DND-41 (cell line): ENCODE measurements at places on chromosomes 7 and 10.

GRCh38 chr10:69411476-69411875 is 5.2 kb downstream of the TACR2 start:
- H3K4me3 ChIP-seq, result no peak overlapping the region
- no peak for DNase-seq
- no peaks in the 10 kb centered on the region for H3K4me1 ChIP-seq

DNA sequence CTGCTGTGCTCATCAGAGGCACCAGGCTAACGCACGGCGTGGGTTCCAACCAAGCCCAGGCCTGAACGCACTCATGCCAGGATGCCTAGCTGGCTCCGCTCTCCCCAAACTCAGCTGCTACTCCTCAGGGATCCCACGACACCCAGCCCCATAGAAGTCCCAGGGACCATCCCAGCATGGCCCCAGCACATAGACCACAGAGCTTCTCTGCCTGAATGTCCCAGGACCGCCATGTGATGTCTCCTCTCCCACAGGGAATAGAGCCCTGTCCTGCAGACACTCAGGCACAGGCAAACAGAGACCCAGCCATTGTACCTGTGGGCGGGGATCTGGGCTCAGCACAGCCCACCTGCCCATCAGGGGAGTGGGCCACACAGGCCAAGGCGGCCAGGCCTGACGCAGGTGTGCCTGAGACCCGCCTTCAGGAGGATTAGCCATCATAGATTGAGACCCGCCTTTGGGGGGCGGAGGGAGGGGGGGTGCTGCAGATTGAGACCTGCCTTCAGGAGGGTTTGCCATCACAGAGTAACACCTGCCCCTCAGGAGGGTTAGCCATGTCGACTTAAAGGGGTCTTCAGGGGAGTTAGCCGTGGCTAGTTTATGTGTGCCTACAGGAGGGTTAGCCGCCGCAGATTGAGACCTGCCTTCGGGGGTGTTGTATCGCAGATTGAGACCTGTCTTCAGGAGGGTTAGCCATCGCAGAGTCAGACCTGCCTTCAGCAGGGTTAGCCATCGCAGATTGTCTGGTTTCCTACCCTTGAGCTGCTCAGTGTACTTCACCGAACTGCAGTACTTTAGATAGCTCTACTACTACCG is 29.0 kb downstream of the RASGEF1A start:
- H3K4me1 ChIP-seq, result no peaks in the 10 kb centered on the region
- no peak for DNase-seq
- no peaks in the 10 kb centered on the region for H3K36me3 ChIP-seq
- no peak overlapping the region for H3K4me3 ChIP-seq

- H3K27me3 ChIP-seq, result no peaks in the 10 kb centered on the region
- H3K4me1 ChIP-seq, result no peaks in the 10 kb centered on the region
- no peak overlapping the region for H3K27ac ChIP-seq
- DNase-seq, result peak; percentile 69
These were observed 28.4 kb downstream of the TMEM130 start for GRCh38 chr7:98841179-98841997.

- DNase-seq, result no peak
- H3K27me3 ChIP-seq, result no peaks in the 10 kb centered on the region
- no peak overlapping the region for H3K27ac ChIP-seq
- no peak overlapping the region for H3K4me3 ChIP-seq
These were observed 64.0 kb downstream of the CACNB2 start for GRCh38 chr10:18204039-18204835.

GRCh38 chr10:53135897-53136253 is 363.3 kb upstream of the MBL2 start:
- no peaks in the 10 kb centered on the region for H3K36me3 ChIP-seq
- H3K4me1 ChIP-seq, result no peaks in the 10 kb centered on the region
- no peak overlapping the region for H3K27ac ChIP-seq
- no peaks in the 10 kb centered on the region for H3K27me3 ChIP-seq
- H3K4me3 ChIP-seq, result no peak overlapping the region

GRCh38 chr10:85977642-85978041 is 389.0 kb downstream of the GRID1 start:
- H3K4me3 ChIP-seq, result no peak overlapping the region
- no peak for DNase-seq
- peaks cover 3% of the 10 kb centered on the region for H3K27me3 ChIP-seq
- H3K27ac ChIP-seq, result no peak overlapping the region

GRCh38 chr10:3241274-3241921 is 68.8 kb upstream of the PITRM1 start:
- H3K27me3 ChIP-seq, result no peaks in the 10 kb centered on the region
- no peak overlapping the region for H3K27ac ChIP-seq
- no peaks in the 10 kb centered on the region for H3K36me3 ChIP-seq
- H3K4me3 ChIP-seq, result no peak overlapping the region
- peaks cover 7% of the 10 kb centered on the region for H3K4me1 ChIP-seq

DNA sequence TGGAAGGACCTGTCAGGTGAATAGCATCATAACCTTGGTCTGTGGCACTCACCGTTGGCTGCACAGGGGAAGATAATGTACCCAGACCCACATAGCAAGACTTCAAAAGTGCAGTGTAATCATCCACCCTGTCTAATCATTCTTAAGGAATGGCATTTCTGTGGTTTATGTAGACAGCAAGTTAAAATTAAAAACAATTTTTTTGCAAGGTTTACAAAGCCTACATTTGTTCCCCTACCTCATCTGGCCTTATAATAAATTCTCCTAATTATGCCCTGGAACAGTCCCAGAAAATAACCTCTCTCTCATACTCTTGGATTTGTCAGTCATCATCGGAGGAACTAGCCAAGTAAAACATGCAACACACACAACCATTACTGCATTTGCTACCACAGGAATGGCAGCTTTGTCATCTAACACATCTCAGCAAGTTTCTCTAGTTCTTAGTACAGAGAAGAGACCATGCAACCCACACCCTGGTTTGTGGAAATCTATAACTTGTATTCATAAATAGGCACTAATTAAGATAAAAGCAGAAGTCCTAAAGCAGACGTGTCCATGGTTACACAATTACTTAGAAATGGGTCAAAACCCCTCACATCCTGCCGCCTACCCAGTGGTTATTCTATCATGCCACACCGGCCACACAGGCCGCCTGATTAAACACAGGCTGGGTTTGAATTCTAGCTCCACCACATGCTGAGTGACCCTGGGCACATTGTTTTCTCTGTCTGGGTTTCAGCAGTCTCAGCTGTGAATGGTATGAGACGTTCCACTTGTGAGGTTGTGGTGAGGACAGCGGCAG is 19.1 kb downstream of the ABLIM1 start:
- no peaks in the 10 kb centered on the region for H3K4me1 ChIP-seq
- H3K36me3 ChIP-seq, result no peaks in the 10 kb centered on the region
- DNase-seq, result no peak
- H3K27me3 ChIP-seq, result no peaks in the 10 kb centered on the region
- H3K27ac ChIP-seq, result no peak overlapping the region

DNA sequence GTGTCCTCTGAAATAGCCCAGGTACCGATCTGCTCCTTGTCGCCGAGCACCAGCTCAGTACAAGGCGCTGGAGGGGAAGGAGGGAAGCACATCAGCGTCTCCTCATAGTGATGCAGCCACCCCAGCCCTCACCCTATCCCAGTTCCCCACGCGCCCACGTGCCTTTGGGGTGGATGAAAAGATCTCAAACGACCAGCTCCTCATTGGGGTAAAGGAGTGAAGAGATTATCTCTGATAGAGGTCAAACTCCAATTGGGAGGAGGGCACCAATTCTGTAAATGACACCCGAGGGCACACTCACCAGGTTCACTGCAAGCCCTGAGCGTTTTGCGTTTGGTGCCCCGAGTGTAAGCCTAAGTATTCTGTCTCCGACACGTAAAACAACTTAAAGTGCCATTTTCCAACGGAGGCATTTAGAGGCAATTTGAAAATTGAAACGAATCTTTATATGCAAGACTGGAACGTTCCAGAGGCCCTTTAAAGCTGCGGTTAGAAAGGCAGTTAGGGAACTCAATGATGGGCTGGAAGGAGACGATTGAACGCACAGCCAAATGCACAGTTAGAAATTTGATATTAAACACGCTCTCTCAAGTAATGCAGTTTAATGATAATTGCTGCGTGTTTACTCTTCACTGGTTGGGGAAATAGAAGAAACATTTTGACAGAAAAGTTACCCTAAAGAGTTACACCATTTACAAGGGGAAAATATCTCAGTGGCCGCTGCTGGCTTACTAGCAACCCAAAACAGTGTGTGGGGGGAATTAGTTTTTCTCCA is 8.9 kb upstream of the EMX2 start:
- no peak for DNase-seq
- no peaks in the 10 kb centered on the region for H3K4me1 ChIP-seq
- H3K27ac ChIP-seq, result no peak overlapping the region
- H3K27me3 ChIP-seq, result peaks cover 17% of the 10 kb centered on the region
- H3K4me3 ChIP-seq, result no peak overlapping the region
- no peaks in the 10 kb centered on the region for H3K36me3 ChIP-seq

GRCh38 chr10:77606751-77607150 is 30.9 kb downstream of the KCNMA1 start:
- H3K4me3 ChIP-seq, result no peak overlapping the region
- H3K27me3 ChIP-seq, result no peaks in the 10 kb centered on the region
- no peaks in the 10 kb centered on the region for H3K36me3 ChIP-seq

GRCh38 chr10:75143353-75143752 is 31.9 kb downstream of the SAMD8 start:
- H3K27me3 ChIP-seq, result no peaks in the 10 kb centered on the region
- no peaks in the 10 kb centered on the region for H3K4me1 ChIP-seq
- H3K36me3 ChIP-seq, result no peaks in the 10 kb centered on the region

DNA sequence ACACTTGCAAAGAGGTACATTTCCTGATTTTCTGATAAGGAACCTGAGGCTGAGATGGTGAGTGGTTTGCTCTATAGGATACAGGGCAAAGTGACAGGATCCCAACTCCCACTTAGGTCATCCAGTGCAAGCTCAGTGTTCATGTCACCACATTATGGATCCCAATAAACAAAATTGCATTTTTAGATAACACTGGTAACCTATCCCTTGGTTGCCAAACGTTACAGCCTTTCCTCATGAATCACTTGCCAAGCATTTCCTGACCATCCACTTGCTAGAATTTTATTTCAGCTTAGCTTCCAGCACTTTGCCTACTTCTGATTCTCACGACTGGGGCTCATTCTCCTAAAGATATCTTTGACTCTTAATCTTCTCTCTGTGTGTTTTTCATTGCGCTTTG is 131.4 kb upstream of the ODAD2 start:
- H3K4me3 ChIP-seq, result no peak overlapping the region
- no peak overlapping the region for H3K27ac ChIP-seq
- no peaks in the 10 kb centered on the region for H3K27me3 ChIP-seq

- H3K4me3 ChIP-seq, result no peak overlapping the region
- H3K27me3 ChIP-seq, result no peaks in the 10 kb centered on the region
- no peaks in the 10 kb centered on the region for H3K36me3 ChIP-seq
- DNase-seq, result no peak
- H3K4me1 ChIP-seq, result peaks cover 19% of the 10 kb centered on the region
- H3K27ac ChIP-seq, result no peak overlapping the region
These were observed 82.9 kb downstream of the KIAA1549 start for GRCh38 chr7:138898255-138898654.

- no peak for DNase-seq
- H3K4me1 ChIP-seq, result no peaks in the 10 kb centered on the region
- H3K27ac ChIP-seq, result no peak overlapping the region
These were observed 21.9 kb downstream of the TNKS2 start for GRCh38 chr10:91820144-91820543.

DNA sequence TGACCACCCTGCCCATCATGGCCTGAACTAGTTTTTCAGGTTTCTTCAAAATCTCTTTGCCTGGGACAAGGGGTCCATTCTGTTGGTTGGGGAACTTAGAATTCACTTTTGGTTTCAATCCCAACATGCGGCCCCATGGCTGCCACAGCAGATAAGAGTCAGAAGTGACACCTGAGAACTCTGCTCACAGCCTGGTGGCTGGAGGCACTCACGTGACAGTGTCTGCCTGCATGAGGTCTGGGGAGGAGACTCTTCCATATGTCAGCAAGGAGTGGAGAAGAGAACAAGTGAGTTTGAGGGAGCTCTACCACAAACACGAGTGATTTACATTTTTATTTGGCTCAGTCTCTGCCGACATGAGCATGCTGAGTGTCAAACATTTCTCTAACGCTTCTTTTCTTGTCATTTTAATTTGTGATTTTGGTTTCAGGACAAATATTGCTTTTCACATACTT is 370.4 kb downstream of the TNS3 start:
- H3K36me3 ChIP-seq, result no peaks in the 10 kb centered on the region
- no peak for DNase-seq
- H3K4me3 ChIP-seq, result no peak overlapping the region
- no peaks in the 10 kb centered on the region for H3K4me1 ChIP-seq

- no peaks in the 10 kb centered on the region for H3K36me3 ChIP-seq
- H3K4me1 ChIP-seq, result no peaks in the 10 kb centered on the region
- no peak overlapping the region for H3K4me3 ChIP-seq
- H3K27me3 ChIP-seq, result no peaks in the 10 kb centered on the region
These were observed 947.1 kb upstream of the MBL2 start for GRCh38 chr10:53719658-53720057.

GRCh38 chr10:73779539-73780197 is 2.2 kb upstream of the CHCHD1 start:
- H3K27me3 ChIP-seq, result no peaks in the 10 kb centered on the region
- no peak for DNase-seq
- no peak overlapping the region for H3K4me3 ChIP-seq
- peaks cover 64% of the 10 kb centered on the region for H3K4me1 ChIP-seq
- H3K36me3 ChIP-seq, result peaks cover 45% of the 10 kb centered on the region
- H3K27ac ChIP-seq, result no peak overlapping the region

DNA sequence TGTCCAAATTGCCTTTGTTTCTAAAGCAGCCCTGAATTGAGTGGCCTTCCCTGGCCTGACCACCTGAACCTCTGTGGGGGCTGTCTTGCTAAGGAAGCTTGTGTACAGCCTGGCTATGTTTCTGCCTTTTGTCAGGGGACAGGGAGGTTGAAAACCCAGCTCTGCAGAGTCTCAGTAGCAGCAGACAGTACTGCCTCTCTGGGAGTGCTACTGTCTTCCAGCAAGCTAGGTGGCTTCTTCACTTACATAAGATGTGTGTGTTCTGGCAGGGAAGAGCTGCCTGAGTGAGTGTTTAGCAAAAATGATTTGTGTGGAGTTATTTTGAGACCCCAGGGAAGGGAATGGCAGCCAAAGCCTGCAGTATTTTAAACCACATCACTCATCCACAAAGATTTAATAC is 57.4 kb downstream of the LRRC4 start:
- no peak for DNase-seq
- H3K36me3 ChIP-seq, result peaks cover 30% of the 10 kb centered on the region
- H3K4me1 ChIP-seq, result no peaks in the 10 kb centered on the region
- no peak overlapping the region for H3K27ac ChIP-seq

GRCh38 chr7:152883858-152884257 is 124.3 kb downstream of the ACTR3B start:
- no peaks in the 10 kb centered on the region for H3K27me3 ChIP-seq
- no peaks in the 10 kb centered on the region for H3K4me1 ChIP-seq
- no peak overlapping the region for H3K4me3 ChIP-seq
- H3K27ac ChIP-seq, result no peak overlapping the region
- DNase-seq, result no peak

- no peak for DNase-seq
- no peaks in the 10 kb centered on the region for H3K36me3 ChIP-seq
- H3K4me3 ChIP-seq, result no peak overlapping the region
These were observed 12.8 kb downstream of the CNNM1 start for GRCh38 chr10:99341860-99342490.

DNA sequence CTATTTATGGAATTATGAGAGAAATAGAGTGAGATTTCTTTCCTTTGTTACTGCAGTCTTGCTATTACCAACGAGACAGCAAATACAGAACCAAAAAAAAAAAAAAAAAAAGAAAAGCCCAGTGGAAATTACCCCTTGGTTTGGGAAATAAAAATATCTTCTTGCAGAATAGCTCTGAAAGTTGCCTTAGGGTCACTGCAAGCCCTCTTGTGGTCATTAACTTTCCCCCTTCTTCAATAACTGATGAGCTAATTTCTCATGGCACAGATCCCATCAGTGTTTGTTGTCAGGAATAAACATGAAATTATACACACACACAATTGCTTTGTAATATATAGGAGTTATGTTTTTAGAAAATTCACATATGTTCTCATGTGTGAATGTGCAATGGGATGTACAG is 111.0 kb upstream of the FEZF1 start:
- H3K36me3 ChIP-seq, result no peaks in the 10 kb centered on the region
- H3K4me3 ChIP-seq, result no peak overlapping the region
- H3K27ac ChIP-seq, result no peak overlapping the region
- H3K27me3 ChIP-seq, result no peaks in the 10 kb centered on the region
